Right lung (tissue), 10 donors: ENCODE measurements at places on chromosomes 4 and X. TPM values are rescaled to one million over a fixed set of nuclear protein-coding genes. Genes with fewer than 3 reads are reported as not detected.

BEX5 gene
- polyA plus RNA-seq: 2.5 TPM

PDLIM3 gene
- polyA plus RNA-seq: 19.1 TPM

UCP1 gene
- 0.75 TPM for polyA plus RNA-seq

HS6ST2 gene
- polyA plus RNA-seq: 18.1 TPM

GRCh38 chrX:20067709-20068561, 48.8 kb downstream of the MAP7D2 start:
- peak; percentile 67 for DNase-seq

DNA sequence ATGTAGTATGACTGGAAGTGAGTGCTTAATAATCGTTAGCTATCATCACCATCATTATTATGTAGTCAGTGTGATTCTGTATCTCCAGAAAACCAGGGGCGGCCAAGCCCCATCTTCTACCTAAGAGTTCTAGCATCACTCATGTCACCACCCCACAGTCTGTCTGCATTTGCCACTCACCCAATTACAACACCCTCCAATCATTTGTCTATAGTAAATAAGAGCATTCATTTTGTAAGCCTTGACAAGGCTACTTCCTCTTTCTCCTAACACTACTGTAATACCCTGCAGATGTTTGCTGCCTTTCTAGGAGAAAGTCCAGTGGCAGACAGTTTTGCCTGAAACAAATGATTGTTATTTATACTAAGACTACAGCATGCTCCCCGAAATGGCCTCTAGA, 15.8 kb upstream of the IL21 start:
- DNase-seq: no peak

DNA sequence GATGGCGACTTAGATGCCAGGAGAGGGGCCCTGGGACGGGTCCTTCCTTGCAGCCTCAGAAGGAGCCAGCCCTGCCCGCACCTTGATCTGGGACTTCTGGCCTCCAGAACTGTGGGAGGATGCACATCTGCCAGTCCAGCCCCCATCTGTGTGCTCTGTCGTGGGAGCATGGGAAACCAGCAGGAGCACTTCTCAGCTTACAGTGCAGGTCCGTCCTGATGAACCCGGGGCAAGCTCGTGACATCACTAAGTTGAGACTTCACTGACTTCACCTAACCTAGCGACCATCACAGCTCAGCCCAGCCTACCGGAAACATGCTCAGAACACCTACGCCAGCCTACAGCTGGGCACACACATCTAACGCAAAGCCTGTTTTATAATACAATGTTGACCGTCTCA, 38.1 kb downstream of the ABLIM2 start:
- no peak for DNase-seq

DNA sequence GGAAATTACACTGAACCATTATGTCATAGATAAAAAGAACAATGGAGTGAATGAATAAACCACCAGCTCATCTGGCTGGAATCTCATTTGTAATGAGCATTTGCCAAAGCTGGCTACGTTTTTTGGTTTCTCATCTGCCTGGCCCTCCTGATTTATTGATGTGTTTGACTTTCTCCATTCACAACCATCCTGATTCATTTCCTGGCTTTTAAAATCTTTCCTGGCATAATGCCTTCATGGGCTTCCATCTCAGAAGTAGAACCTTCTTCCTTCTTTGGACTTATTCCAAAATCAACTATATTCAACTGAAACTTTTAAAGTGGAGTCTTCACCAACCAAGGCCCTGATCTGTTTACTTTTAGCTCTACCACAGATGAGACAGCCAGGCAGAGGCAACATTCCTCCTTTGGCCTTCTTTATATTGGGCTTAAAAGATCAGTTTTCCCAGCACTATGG, 36.0 kb upstream of the ARSJ start:
- DNase-seq: no peak

GRCh38 chr4:1072830-1073446, 40.4 kb downstream of the RNF212 start:
- DNase-seq: no peak

DNA sequence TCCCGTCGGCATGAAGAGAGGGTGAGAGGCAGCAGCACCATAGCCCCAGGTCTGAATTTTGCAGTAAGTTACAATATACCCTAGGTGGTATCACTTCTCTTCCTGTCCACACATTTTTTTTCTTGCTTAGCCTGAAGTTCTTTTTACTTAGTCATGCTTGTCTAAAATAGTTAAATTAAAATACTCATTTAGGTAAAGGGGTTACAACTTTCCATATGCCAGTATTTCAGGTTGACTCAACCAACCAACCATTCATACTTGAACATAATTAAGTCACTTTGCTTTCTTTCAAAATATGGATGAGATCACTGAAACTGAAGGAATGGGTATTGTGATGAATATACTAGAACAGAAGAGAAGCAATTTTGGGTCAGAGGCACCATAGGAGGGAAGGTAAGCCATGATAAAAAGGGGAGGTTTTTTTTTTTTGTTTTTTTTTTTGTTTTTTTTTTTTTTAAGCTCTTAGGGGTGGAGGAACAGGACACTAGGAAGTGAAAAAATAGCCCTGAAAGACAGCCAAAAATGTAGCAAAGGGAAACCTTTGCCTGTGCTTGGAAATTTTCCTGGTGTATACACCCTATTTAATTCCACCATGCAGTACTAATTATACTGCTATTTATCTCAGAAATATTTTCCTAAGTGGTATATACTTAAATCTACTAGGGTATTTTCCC, 41.8 kb downstream of the RPS6KA3 start:
- DNase-seq: no peak

DNA sequence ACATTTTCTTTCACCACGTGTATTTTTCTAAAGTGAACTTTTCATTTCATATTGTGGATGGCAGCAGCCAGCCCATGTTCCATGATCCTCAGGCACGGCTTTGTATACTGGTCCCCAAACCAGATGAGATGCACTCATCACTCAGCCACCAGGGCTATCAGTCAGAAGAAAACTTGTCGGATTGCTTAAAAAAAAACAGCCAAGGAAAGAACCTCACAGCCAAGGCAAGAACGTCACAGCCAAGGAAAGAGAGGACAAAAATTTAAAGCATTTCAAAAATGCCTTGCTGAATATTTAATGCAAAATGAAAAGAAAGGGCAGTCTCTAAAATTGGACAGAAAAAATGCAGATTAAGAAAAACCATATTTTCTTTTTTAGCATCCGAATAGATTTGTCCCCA, 333.3 kb downstream of the PDGFC start:
- DNase-seq: no peak

GRCh38 chr4:17769406-17770174, 11.8 kb downstream of the FAM184B start:
- DNase-seq: no peak
